Non-pigmented ciliary epithelial cell (primary cell): ENCODE measurements at places on chromosomes 1 and 21.

DNA sequence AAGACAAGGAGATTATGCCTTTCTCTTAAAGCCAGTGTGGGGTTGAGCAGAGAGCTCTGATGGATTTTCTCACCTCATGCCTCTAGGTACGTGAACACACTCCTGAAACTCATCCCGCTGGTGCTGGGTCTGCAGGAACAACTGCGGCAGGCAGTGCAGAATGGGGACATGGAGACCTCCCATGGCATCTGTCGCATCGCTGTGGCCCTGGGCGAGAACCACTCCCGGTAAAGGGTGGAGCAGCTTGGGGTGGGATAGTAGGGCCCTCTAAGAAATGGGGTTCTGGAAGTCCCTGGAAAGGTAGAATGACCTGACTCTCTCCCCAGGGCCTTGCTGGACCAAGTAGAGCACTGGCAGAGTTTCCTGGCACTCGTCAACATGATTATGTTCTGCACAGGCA is 9.5 kb downstream of the IPO13 start:
- no peak for DNase-seq

- DNase-seq, result no peak
Measured at GRCh38 chr21:31198575-31198974, 145.5 kb downstream of the TIAM1 start.

- no peak for DNase-seq
Measured at GRCh38 chr21:45336870-45337269, 49.2 kb upstream of the POFUT2 start.

GRCh38 chr1:229536982-229537381 is 21.5 kb downstream of the ABCB10 start:
- DNase-seq, result no peak

DNA sequence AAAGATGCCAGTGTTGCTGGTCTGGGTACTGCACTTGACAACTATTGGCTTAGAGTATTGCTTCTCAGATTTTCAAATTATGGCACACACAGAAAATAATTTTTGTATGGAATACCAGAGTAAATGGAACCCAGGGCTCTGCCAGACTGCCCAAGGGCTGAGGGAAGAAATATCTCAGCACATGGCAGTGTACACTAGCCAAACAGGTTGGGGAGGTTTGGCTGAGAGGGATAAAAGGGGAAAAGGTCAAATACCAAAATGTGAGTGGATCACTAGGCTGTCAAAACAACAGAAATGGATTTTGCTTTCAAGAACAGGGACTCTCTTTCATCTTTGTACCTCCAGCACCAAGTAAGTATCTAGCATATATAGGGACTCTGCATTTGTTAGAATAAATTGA is 3.0 kb upstream of the RGS8 start:
- DNase-seq, result no peak

DNA sequence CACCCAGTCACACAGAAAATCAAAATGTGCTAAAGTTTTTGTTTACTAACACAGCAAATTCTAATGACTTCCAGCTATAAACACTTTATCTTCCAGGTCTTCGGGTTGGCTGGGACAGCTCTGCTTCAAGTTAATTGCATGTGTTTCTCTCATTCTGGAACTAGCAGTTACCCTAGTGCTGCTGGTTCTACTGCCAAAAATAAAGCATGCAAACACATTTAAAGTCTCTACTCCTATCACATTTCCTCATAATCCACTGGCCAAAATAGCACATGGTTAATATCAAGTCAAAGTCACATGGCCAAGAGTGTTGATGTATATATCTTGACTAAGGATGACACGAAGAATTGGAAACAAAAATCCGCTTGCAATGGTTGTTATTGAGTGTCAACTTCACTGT is 973.1 kb upstream of the ADGRL2 start:
- DNase-seq, result no peak

GRCh38 chr21:34833465-34833864 is 164.7 kb downstream of the CLIC6 start:
- no peak for DNase-seq

- no peak for DNase-seq
Measured at GRCh38 chr1:119634016-119634415, 14.1 kb downstream of the ZNF697 start.

DNA sequence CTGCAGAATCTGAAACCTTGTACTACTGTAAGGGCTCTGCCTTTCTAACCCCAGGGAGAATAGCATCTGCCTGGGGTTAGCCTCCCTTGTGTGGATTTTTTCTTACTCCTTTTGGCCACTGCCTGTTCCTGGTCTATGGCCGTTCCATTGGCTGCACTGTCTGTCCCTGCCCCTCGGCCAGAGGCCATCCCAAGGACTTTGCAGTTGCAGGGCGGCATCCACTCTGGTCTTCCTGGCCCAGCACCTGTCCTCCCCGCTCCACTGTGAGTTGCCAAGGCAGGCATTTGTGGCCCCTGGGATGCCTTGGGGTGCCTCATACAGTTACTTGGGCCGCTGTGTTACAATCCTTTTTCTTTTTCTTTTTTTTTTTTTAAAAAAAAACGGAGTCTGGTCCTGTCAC is 45.8 kb downstream of the PDE9A start:
- DNase-seq, result no peak

DNA sequence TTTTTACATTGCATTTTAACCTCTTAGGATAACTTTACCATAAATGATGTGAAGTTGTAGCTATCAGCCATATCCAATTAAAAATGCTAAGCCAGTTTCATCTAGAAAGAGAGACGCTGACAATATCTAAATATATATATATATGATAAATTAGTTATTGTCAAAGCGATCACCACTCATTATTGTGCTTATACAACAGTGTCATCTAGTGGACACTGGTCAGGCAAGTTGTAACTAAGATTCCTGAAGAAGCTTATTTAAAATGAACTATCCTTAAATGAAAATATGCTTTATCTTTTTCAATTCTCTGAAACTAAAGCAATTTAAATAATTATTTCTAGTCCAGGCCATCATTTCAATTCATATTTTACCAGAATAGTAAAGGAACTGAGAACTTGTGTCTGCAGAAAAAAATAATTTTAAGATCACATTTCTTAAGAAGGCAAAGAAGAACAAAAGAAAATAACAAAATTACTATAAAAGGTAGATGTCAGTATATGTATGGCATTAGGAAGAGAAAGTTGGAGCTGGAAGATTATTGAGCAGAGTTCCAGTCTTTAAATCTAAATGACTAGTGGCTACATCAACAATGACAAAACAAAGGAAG is 193.3 kb upstream of the SNX7 start:
- DNase-seq, result peak; percentile 53

DNA sequence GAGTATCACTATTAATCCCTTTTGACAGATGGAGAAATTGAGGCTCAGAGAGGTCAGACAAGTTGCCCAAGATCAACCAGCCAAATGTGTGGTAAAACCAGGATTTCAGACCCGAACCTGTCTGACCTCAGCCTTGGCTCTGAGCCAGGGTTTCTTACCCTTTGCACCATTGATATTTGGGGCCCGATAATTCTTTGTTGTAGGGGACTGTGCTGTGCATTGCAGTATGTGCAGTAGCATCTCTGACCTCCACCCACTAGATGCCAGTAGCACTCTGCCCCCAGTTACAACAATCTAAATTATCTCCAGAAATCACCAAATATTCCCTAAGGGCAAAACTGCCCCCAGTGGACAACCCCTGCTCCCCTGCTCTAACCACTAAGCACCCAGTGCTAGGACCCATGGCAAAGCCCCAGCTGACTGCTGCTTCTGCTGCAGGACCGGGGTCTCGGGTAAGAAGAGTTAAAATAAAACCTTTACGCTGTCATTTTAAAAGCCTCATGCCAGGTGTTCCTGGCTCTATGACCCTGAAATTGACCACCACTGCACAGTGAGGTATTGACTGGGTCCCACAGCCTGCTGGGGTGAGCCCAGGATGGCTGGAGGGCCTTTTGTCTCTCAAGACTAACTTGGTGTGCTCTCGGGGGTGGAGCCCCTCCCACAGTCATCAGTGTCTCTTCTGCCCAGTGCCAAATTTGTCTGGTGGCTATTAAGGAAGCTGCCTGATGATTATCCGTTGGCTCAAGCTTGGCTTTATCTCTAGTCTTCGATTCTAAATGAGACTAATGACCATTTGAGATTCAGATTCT is 5.6 kb upstream of the MAN1C1 start:
- DNase-seq, result no peak

- DNase-seq, result no peak
Measured at GRCh38 chr1:201533836-201534235, 5.1 kb upstream of the NAV1 start.
